Lower lobe of right lung (tissue), 2 donors: ENCODE measurements at places on chromosomes 16 and 17. TPM values are rescaled to one million over a fixed set of nuclear protein-coding genes. Genes with fewer than 3 reads are reported as not detected.

DNA sequence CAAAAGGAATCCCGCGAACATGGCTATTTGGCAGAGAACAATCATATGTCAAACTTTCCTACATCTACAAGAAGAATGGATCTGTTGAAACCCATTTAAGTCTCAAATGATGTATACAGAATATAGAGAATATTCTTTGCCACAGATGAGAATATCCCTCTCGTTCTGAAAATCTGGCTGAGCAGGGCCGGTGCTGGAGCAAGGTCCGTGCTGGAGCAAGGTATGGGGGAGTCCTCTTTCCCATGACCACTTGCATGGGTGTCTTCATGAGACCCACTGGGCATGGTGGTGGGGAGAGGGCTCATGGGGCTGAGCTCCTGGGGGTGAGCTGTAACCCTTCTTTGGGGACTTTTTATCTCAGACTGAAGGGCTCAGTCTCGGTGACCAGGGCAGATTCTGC lies 440.9 kb downstream of the SOX9 start:
- DNase-seq: peak; percentile 20
- H3K27ac ChIP-seq: no peak overlapping the region
- H3K36me3 ChIP-seq: no peaks in the 10 kb centered on the region
- peaks cover 7% of the 10 kb centered on the region for H3K4me1 ChIP-seq
- no peak overlapping the region for H3K4me3 ChIP-seq

- H3K27ac ChIP-seq: no peak overlapping the region
- no peaks in the 10 kb centered on the region for H3K27me3 ChIP-seq
Measured at GRCh38 chr16:87305505-87306391, 11.4 kb downstream of the C16orf95 start.

NPW gene
- not detected for total RNA-seq

DNASE1L2 gene
- total RNA-seq: 2.0 TPM

GRCh38 chr17:81665205-81666091 lies 957 bp downstream of the OXLD1 start:
- peak overlapping the region; percentile 100 for H3K4me3 ChIP-seq
- H3K36me3 ChIP-seq: peaks cover 23% of the 10 kb centered on the region
- DNase-seq: peak; percentile 62
- H3K4me1 ChIP-seq: peaks cover 31% of the 10 kb centered on the region

- DNase-seq: no peak
- no peak within 1 kb of the TSS for H3K4me3 ChIP-seq
Measured at GRCh38 chr17:7929158-7930023, at the start of gene KCNAB3. TSS of gene KCNAB3 (minus strand) at chr17:7929856. CDS start at chr17:7929435, 421 bp downstream.

TAC4 gene
- not detected for total RNA-seq

- no peak overlapping the region for H3K4me3 ChIP-seq
- no peak overlapping the region for H3K27ac ChIP-seq
- no peak for DNase-seq
- H3K27me3 ChIP-seq: peaks cover 6% of the 10 kb centered on the region
- no peaks in the 10 kb centered on the region for H3K4me1 ChIP-seq
Measured at GRCh38 chr16:73361061-73361460, 313.1 kb upstream of the ZFHX3 start.

- H3K36me3 ChIP-seq: peaks cover 11% of the 10 kb centered on the region
- no peaks in the 10 kb centered on the region for H3K27me3 ChIP-seq
- no peak for DNase-seq
- no peaks in the 10 kb centered on the region for H3K4me1 ChIP-seq
Measured at GRCh38 chr16:81592353-81592866, 147.8 kb downstream of the CMIP start.

- no peak for DNase-seq
- H3K4me3 ChIP-seq: no peak overlapping the region
- H3K36me3 ChIP-seq: peaks cover 10% of the 10 kb centered on the region
- H3K27ac ChIP-seq: no peak overlapping the region
- H3K4me1 ChIP-seq: peaks cover 34% of the 10 kb centered on the region
Measured at GRCh38 chr17:37604556-37604955, 4.7 kb downstream of the SYNRG start.

DNA sequence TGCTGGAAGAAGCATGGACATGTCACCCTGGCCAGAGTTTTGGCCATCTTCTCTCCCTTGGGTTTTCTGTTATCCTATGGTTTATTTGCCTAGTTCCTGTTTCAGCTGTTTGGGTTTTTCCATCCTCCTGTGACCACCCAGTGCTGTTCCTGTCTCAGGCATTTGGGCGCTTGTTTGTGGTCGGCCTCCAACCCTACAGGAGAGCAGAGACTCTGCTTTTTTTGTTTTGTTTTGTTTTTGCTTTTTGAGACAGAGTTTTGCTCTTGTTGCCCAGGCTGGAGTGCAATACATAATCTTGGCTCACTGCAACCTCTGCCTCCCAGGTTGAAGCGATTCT lies 3.3 kb upstream of the ZC3H7A start:
- peak overlapping the region; percentile 87 for H3K4me3 ChIP-seq
- H3K4me1 ChIP-seq: peaks cover 32% of the 10 kb centered on the region
- no peaks in the 10 kb centered on the region for H3K27me3 ChIP-seq
- peak overlapping the region; percentile 99 for H3K27ac ChIP-seq
- no peak for DNase-seq

- no peaks in the 10 kb centered on the region for H3K27me3 ChIP-seq
- peaks cover 38% of the 10 kb centered on the region for H3K4me1 ChIP-seq
- H3K27ac ChIP-seq: peak overlapping the region; percentile 84
- peak overlapping the region; percentile 81 for H3K4me3 ChIP-seq
- no peaks in the 10 kb centered on the region for H3K36me3 ChIP-seq
Measured at GRCh38 chr17:18039535-18040260, 490 bp downstream of the GID4 start.

DNA sequence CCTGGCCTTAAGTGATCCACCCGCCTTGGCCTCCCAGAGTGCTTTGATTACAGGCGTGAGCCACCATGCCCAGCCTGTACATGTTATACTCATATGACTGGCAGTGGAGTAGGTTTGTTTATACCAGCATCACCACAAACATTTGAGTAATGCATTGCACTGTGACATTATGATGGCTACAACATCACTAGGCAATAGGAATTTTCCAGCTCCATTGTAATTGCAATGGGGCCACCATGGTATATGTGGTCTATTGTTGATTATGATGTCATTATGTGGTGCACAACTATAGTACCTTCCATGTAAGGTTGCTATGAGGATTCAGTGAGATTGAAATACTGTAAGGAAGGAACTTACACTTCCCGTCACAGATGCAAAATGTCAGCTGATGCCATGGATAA lies 168.9 kb downstream of the COPRS start:
- H3K27ac ChIP-seq: no peak overlapping the region
- H3K4me3 ChIP-seq: no peak overlapping the region
- H3K4me1 ChIP-seq: peaks cover 4% of the 10 kb centered on the region
- no peaks in the 10 kb centered on the region for H3K36me3 ChIP-seq

DNA sequence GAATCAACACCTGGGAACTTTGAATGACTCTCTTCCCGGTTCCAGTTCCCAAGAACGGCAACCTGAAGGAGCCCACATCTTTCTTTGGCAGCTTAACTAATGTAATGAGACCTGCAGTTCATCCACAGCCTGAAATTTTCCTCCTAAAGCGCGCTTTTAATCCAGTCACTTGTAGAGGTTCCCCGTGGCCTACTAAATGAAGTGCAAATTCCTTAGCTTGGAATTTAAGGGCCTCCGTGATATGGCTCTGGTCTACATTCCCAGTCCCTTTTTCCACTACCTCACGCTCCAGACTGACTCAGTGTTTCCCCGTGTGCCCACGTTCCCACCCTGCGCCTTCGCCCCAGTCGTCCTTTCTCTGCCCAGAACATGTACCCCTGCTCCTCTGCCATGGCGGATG lies 27.2 kb downstream of the FZD2 start:
- H3K27me3 ChIP-seq: peaks cover 8% of the 10 kb centered on the region
- no peaks in the 10 kb centered on the region for H3K36me3 ChIP-seq
- no peak overlapping the region for H3K4me3 ChIP-seq
- H3K4me1 ChIP-seq: no peaks in the 10 kb centered on the region
- no peak overlapping the region for H3K27ac ChIP-seq
- no peak for DNase-seq

PRSS36 gene
- 6.6 TPM for total RNA-seq

MPP3 gene
- total RNA-seq: 19.2 TPM

- H3K4me1 ChIP-seq: peaks cover 18% of the 10 kb centered on the region
- H3K27me3 ChIP-seq: no peaks in the 10 kb centered on the region
- H3K27ac ChIP-seq: no peak overlapping the region
- H3K36me3 ChIP-seq: no peaks in the 10 kb centered on the region
- DNase-seq: no peak
Measured at GRCh38 chr16:67350324-67350723, 23.7 kb downstream of the LRRC36 start.

DNA sequence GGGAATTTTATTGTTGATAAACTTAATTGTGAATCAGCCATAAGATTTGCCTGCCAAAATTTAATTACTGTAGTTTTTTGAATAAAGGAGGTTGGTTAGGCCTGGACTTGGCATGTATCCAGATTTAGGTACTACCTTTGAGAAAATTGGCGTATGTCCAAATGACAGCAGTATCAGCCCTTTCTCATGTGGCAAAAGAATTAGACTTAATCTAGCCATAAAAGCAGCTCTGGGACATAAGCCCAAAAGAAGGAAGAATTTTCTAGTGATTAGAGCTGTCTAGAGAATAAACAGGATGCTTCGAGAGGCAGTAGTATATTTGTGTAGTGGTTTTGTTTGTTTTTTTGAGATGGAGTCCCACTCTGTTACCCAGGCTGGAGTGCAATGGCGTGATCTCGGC lies 27.7 kb downstream of the PPM1E start:
- no peak overlapping the region for H3K27ac ChIP-seq
- H3K27me3 ChIP-seq: no peaks in the 10 kb centered on the region
- H3K4me3 ChIP-seq: no peak overlapping the region
- H3K4me1 ChIP-seq: no peaks in the 10 kb centered on the region
- no peak for DNase-seq
